ENCODE measurements at places on chromosomes 16 and 17.
A peak's percentile ranks its signal among the peaks of the same experiment; 100 is the strongest.

DNA sequence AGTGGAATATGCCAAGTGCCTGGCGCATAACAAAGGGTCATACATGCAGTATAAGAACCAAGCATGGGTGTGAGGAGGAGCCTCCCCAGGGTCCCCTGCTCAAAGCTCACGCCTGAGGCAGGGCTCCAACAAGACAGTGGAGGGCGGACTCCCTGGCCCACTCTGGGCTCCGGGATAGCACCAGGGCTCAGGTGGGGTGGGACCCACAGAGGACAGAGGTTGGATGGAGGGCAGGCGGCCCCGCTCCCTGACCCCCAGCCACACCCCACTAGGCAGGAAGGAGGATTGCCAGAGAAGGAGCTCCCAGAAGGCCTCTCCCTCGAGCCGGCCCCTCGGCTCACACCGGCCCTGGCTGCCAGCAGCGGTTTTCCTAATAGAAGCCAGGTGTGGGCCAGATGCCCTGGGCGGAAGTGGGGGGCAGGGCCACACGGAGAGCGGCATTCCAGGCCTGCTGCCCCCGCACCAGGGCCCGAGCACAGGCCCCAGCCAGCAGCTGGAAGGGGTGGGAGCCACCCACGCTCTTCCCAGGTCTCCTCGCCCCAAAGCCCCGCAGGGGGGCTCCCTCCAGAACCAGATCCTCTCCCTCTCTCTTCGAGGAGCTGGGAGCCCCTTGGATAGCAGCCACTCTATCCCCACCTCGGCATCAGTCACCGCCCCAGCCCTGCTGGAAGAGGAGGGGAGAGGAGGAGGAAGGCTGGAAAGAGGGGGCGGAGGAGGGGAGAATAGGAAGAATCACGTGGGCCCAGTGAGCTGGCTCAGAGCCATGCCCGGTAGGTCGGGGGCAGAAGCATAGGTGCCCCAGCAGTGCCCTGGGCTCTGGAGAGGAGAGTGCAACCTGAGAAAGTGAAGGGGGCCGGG lies 21.0 kb downstream of the VASN start:
- DNase-seq: peak; percentile 92

GRCh38 chr17:42101513-42102292 lies 3.4 kb upstream of the ZNF385C start:
- DNase-seq: peak; percentile 77

DNA sequence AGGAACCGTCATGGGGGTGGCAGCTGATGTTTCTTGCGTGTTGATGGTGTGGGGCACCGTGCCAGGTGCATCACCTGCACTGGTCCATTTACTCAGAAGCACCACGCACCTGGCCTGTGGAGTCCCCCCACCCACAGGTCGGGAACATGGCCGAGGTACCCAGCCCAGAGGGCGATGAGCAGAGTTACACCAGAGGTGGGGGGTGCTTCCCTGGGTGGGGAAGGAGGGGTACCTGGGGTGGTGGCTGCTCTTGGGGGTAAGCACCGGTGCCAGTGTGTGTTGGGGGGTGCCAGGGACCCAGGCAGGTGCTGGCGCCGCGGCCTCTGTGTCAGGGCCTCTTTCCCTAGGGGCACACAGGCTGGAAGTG lies 5.0 kb upstream of the ZNF750 start:
- DNase-seq: no peak

DNA sequence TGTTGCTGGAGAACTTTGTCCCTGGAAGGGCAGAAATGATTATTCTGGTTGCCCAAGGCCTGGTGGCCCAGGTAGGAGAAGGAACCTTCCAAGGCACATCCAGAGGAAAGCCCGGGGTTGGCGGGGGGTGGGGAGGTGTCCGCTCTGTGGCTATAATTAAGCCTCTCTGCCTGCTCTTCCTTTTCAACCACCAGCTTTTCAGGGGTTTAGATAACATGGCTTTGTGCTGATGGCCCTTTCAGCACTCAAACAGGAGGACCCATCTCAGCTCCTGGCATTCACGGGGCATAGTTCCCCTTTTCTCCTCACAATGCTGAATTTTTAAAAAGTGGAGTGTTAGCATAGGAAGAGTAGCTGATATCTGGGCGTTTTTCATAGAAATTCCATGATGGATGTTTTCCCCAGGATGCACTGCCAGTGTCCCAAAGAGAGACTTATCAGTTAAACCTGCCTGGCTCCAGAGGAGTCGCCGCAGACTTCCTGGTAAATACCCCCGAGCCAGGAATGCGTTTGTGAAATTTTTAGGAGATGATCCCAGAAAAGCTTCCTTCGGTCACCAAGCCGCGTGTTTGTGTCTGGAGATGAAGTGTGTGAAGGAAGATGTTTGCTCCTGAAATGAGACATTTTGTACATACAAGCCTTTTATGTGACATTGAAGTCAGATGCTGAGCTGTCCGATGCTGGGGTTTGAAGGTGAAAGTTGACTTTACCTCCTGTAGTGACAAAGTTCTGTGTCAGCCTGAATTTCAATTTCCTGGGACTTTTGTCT lies 188.5 kb downstream of the MSI2 start:
- DNase-seq: no peak

- peak; percentile 86 for DNase-seq
These were observed 2.4 kb downstream of the CORO6 start for GRCh38 chr17:29620271-29620670.

- DNase-seq: no peak
These were observed 12.5 kb downstream of the ARHGAP23 start for GRCh38 chr17:38440614-38441397.

DNA sequence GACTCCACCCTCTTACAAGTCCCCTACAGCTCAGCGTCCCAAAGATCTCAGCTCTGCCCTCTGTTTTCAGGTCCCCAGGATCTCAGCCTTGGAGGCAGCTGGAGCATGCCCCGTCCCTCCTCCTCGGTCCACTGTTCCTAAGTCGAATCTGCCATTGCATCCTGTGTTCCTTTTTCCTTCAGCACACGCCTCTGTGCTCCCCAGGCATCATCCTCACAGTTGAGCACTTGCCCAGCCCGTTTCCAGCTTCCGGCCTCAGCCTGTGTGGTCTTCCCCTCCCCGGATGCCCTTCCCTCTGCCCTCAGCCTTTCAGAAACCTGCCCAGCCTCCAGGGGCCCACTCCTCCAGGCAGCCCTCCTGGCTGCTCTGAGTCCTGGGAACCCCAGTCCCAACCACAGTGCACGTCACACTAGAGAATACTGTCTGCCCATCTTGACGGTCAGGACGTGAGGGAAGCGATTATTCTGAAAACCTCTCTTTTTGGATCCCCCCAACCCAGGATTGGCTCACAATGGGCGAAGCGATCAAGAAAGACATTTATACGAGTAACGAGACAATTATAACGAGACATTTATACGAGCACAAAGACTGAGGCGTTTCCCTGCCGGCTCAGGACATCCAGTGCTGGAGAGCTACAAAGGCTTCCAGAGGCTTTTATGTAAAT lies 41.4 kb downstream of the RPH3AL start:
- no peak for DNase-seq

- no peak for DNase-seq
These were observed 13.1 kb downstream of the RAPGEFL1 start for GRCh38 chr17:40190197-40191021.

DNA sequence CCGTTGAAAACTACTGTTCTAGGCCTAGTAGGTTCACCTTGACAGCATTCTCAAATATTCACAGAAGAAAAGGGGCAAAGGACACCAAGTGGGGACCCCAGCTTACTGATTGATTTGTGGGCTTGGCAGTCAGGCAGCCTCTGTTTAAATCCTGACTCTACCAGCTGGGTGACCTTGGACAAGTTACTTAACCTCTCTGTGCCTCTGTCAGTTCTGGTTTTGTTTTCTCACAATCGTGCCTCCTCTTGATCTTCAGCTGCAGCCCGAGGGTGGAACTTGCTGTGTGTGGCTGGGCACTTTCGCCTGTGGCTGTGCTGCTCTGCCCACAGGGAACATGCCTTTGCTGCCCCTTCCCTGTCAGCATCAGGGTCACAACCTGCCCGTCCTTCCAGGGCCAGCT lies 17.8 kb downstream of the RAP1GAP2 start:
- DNase-seq: no peak

- peak; percentile 70 for DNase-seq
These were observed 48.0 kb downstream of the SHCBP1 start for GRCh38 chr16:46573008-46573833.

DNA sequence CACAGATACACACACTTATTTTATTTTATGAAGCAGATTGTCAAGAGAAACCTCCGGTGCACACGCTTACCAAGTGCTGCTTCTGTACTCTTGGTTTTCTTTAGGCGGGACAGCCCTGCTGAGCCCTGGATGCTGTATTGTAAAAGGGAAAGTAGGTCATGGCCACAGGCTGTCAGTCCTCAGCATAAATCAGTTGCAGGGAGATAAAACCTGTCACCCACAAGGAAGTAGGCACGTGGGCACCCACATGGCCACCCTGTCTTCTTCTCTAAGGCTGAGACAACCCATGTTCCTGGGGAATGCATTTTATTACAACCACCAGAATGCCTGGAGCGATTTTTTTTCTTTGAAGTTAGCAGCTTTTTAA lies 59.3 kb downstream of the ASIC2 start:
- DNase-seq: peak; percentile 11

- no peak for DNase-seq
These were observed 9.5 kb downstream of the PROCA1 start for GRCh38 chr17:28702026-28702751.

- DNase-seq: no peak
These were observed 105.5 kb downstream of the SPAG9 start for GRCh38 chr17:51015145-51015558.

- DNase-seq: peak; percentile 31
These were observed 40.5 kb upstream of the ATP2A3 start for GRCh38 chr17:4004517-4005295.

- DNase-seq: peak; percentile 42
These were observed 55.6 kb upstream of the ALOX12 start for GRCh38 chr17:6940186-6940649.

GRCh38 chr16:50448522-50448921 lies 79.7 kb upstream of the BRD7 start:
- no peak for DNase-seq

GRCh38 chr16:57266531-57267260 lies 17.8 kb downstream of the PLLP start:
- DNase-seq: no peak

GRCh38 chr17:40467281-40467867 lies 24.1 kb downstream of the IGFBP4 start:
- DNase-seq: no peak

DNA sequence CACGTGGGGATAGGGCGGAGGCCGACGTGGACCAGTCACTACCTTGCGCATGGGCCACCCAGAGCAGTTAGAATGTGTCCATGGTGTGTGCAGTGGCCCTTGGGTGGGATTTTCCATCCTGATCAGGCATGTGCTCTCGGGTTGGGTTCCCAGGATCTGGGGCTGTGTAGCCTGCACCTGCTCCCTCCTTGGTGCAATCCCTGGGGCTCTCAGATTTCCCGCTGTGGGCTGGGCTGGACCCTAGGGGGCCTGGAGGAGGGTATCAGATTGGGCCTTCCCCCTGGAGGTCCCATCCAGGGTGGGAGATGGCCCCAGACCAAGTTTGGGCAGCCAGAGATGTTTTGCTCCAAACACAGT lies 1.3 kb downstream of the SMTNL2 start:
- no peak for DNase-seq

- no peak for DNase-seq
These were observed 38.3 kb upstream of the HSBP1 start for GRCh38 chr16:83769397-83770008.

GRCh38 chr17:44118427-44119050 lies 4.9 kb downstream of the HDAC5 start:
- no peak for DNase-seq

GRCh38 chr16:74485916-74486315 lies 64.6 kb upstream of the CLEC18B start:
- no peak for DNase-seq

DNA sequence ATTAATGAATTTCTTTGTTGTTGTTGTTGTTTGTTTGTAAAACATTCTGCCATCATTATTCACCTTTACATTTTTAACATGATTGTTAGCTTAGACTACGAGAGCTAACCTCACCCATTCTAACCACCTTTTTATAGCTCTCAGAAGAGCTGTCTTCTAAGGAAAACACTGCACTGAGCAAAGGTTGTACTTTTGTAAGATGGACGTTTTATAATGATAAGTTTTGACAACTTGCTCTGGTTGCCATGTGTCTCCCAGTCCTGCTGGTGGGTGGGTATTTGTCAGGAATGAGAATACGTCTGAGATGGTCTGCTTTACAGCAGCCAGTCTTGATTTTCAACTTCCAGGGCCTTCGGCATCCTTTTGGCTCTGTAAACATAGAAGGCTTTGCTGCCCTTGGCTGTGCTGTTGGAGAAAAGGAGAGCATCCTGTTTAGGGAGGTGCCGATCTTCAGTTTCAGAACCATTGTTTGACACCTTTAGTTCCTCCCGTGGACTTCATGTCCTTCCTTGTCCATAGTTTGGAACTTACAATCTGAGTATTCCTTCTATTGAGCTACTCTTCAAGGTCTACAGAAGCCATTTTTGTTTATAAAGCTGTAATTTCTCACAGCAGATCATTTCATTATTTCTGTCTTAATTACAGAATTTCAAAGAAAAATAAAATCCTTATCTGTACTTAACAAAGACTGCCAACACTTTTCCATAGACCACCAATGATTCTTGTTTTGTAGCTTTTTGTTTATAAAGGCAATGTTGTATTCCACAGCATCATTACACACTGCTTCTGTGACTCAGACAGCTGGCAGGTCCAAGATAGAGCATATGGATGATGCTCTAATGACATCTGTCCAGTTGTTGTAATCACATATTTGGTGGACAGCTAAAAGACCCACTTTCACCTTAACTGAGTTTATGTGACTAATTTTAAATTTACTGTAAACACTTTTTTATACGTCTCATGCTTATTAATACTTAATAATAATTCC lies 270.1 kb upstream of the TBX2 start:
- DNase-seq: no peak

DNA sequence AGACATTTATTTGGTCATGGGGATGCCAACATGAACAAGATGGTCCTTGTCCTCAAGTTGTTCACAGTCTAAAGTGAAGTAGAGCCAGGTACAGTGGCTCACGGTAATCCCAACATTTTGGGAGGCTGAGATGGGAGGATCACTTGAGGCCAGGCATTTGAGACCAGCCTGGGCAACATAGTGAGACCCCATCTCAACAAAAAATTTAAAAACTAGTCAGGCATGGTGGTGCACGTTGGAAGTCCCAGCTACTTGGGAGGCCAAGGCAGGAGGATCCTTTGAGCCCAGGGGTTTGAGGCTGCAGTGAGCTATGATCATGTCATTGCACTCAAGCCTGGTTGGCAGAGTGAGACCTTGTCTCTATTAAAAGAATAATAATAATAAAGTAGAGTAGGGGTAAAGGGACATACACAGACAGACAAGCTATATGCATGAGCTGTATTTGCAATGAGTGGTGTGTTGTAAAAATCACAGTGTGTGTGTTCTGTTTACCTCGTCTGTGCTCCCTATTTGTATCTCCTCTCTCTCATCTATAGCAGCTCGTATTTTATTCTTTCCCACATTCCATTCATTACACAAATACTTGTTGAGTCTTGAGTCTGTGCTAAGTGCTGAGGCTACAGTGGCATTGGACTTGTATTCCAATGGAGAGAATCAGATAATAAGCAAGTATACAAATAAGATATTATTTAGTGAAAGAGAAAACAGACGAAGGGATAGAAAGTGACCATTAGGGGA lies 73.9 kb upstream of the DHX40 start:
- no peak for DNase-seq

All from urothelium cell line (cell line).